ENCODE measurements at places on chromosomes 2 and 18.

GRCh38 chr18:76721207-76721996 is 101.0 kb upstream of the ZNF236 start:
- no peak for DNase-seq

- no peak for DNase-seq
Observed at GRCh38 chr2:6948677-6949351, 31.6 kb downstream of the RNF144A start.

DNA sequence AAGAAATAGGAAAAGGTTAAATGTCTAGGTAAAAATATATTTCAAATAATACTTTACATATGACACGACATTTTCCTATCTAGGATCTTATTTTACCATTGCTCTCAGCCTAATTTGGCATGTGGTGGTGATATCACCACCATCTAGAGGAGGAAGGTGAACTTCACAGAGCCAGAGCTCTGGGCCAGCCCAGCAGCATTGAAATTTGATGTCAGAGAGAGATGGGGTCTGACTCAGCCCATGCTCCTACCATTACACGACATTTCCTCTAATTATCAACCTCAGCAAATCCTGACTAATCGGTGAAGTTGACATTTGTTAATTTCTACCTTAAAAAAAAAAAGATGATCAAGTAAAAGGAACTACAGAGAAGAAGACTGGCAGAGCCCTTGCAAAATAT is 42.3 kb downstream of the LRRTM4 start:
- DNase-seq = no peak

- no peak for DNase-seq
Observed at GRCh38 chr2:26886736-26887135, 38.8 kb downstream of the DPYSL5 start.

DNA sequence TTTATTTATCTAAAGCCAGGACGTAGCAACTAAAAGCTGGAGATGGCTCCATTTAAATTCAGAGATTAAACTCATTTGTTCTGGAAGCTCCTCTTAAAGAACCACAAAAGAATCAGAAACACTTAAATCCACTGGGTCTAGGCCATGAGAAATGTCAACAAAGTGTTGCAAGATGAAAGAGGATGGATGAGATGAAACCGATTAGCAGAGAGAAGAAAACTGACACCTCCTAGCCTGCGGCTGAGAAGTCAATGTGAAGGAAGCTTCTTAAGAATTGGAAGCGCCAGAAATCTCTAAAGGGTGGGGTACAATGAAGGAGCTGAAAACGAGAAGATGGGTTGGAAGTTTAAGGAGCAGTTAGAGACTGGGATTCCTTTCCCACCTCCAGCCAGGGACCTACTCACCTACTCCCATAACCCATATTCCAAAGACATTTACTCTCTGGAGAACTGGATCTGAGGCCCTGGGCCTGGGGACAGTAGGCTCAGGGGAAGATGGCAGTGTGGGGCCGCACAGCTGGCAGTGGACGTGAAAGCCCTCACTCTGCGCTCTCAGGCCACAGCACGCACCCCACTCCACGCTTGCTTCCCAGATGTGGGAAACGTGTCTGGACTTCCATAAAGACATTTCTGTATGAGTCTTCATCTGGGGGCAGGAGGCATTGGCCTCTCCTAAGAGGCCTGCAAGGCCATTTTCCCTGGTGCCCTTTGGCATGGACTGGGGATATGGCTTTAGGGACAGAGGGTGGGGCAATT is 188.4 kb downstream of the LOXHD1 start:
- no peak for DNase-seq

GRCh38 chr2:98608962-98609604 is 694 bp downstream of the UNC50 start:
- DNase-seq = peak; percentile 2

DNA sequence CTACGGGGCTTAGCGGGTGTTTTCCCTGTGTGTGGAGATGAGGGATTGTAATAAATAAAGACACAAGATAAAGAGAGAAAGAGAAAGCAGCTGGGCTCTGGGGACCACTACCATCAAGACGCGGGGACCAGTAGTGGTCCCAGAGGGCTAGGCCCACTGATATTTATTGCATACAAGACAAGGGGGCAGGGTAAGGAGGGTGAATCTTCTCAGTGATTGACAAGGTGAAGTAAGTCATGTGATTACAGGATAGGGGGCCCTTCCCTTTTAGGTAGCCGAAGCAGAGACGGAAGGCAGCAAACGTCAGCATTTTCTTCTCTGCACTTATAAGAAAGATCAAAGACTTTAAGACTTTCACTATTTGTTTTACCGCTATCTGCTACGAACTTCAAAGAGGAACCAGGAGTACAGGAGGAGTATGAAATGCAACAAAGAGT is 4.5 kb upstream of the GAL3ST2 start:
- no peak for DNase-seq
